ENCODE measurements at places on chromosomes 4 and X.

- no peak for DNase-seq
Measured at GRCh38 chr4:140103676-140104075, 50.3 kb downstream of the MAML3 start.

DNA sequence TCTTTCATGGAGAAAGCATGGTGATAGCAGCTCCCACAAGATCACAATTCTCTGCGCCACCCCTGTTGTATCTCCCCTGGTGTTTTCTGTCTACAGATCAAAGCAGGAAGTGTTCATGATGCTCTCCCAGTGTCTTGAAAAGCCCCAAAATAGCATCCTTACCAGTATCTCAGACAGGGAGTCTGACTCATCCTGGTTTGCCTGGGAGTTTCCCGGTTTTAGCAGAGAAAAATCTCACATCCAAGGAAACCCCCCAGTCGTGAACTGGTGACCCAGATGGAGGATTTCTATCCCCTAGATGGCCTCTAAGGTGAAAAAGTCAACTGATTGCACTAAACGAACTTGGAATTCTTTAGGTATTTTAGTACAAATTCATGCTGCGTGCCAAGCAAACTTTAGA lies 64.3 kb upstream of the NR0B1 start:
- no peak for DNase-seq

GRCh38 chr4:142419712-142420111 lies 426.4 kb downstream of the INPP4B start:
- DNase-seq: no peak

DNA sequence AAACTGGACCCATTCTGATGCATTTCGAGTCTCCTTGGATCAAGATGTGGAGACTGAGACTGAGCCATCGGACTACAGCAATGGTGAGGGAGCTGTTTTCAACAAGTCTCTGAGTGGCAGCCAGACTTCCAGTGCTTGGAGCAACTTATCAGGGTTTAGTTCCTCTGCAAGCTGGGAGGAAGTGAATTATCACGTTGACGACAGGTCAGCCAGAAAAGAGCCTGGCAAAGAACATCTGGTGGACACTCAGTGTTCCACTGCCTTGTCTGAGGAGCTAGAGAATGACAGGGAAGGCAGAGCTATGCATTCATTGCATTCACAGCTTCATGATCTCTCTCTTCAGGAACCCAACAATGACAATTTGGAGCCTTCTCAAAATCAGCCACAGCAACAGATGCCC lies 84.8 kb downstream of the NEUROG2 start:
- DNase-seq: no peak
